Activated T-cell treated with anti-CD3 and anti-CD28 coated beads for 24 hours (primary cell): ENCODE measurements at places on chromosomes 4 and X.

- DNase-seq: no peak
Observed at GRCh38 chrX:43175434-43175833, 397.5 kb upstream of the PPP1R2C start.

GRCh38 chrX:46130247-46130646, 415.0 kb downstream of the ZNF674 start:
- DNase-seq: no peak

DNA sequence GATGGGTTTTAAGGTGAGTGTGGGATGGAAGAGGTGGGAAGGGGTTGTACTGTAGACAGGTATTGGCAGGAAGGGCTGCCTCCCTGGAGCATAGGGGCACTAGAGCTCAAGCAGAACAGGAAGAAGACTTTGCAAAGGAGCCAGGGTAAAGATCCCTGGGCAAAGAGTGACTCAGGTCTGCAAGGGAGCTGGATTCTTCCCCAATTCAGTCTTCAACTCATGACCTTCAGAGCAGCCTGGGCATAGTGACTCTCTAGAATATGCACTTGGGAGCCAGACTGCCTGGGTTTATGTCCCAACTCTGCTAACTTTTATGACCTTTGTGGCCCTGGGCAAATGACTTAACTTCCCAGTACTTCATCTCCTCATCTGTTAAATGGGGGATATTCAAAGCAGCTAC, 4.0 kb downstream of the LONRF3 start:
- no peak for DNase-seq

DNA sequence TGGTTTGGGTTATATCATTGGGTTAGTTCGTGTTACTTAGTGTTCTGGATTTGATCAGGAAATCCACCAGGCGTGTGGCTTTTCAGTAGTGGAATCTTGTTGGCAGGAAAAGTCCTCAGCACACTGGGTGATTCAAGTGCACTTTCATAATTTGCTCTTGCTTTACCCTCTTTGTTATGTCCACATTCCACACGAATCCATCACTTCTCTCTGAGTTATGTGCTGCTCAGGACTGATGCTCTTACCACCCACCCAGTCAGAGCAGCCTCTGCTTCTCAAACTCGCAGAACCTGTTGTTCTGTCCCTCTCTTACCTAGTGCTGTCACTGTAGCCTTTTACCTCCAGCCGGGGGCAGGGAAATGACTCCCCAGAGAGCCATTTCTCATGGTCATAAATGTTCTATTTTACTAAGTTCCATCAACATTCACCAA, 37.2 kb upstream of the SCRG1 start:
- no peak for DNase-seq

- no peak for DNase-seq
Observed at GRCh38 chr4:109303140-109303496, 660 bp upstream of the COL25A1 start.

DNA sequence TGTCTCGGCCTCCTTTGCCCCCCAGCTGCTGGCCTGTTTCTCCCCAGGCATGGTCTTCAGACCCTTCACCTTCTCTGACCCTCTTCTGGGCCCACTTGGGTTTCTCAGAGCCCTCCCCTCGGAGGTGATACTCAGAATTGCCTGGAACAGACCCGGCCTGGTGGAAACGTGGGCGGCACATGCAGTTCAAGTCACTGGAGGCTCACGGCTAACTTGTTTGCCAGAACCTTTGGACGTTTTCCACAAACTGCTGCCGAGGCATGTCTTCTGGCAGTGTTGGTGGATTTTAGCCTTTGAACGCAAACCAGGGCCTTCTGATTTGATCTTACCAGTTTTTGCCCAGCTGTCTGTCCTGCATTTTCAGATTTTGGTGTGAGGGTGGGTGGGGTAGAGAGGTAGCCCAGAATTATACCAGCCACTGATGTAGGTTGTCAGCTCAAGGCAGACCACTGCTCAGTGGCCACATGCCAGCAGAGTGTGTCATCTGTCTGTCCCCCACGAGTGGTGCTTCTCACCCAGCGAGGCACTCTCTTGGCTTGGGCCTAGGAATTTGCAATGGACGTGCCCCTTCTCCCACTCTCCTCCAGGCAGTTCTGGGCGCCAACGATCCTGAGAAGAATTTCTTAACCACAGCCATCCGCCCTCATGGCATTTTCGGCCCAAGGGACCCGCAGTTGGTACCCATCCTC, 32.5 kb upstream of the ZNF185 start:
- DNase-seq: no peak

- DNase-seq: no peak
Observed at GRCh38 chr4:98470366-98470765, 188.0 kb downstream of the TSPAN5 start.

- no peak for DNase-seq
Observed at GRCh38 chr4:85784348-85784747, 309.4 kb downstream of the ARHGAP24 start.

DNA sequence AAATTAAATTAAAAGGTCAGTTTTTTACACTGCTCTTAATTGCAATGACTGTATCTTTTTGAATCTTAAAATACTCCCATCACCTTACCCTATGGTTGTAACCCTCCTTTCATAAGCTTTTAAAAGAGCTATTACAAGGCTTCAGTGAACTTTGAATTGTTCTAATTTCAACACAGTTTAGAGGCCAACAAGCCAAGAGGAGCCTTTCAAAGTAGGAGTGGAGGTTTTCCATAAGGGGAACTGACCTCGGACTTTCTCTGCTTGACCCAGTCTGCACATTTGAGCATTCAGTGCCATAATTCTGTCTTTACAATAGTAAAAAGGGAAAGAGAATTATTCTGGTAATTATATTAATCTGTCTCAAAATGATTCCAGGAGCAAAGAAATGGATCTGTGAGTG, 98.9 kb downstream of the PARM1 start:
- DNase-seq: no peak

DNA sequence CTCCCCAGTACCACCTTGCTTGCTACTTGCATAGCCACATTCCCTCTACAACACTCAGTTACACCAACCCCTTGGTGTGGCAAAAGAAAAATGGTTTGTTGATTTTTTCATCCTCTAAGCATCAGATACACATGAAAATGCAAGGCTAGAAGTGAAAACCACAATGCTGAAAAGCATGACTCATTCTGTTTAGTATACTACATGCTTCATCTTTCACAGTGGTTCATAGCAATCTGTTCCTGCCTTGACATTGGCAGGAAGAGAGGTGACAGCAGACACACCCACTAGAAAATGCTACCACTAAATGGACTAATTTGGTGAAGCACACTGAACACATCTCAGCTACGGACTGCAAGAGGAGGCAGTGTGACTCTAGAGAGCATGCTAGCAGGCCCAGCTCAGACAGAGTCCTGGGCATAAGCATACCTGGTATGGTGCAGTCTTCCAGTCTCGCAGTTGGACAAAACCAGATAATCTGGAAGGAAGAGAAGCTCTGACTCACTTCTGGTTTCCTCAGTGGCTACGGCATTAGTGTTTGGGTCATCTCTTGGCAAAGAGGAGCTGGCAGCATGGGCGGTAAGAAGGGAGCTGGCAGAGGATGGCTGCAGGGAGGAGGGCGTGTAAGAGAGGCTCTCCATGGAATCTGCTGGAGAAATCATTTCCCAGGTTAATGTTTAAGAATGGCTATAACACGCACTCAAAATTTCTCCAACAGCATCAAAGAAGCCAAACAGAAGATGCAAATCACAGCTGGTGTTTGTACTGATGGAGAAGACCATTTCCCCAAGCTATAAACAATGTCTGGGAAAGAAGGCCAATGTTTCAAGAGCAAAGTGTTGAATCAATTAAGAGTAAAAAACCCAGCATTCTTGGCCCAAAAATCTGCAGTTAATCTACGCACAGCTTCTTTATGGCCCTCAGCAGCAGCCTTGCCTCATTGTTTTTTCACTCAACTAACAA, 37.8 kb downstream of the GAB3 start:
- DNase-seq: no peak

DNA sequence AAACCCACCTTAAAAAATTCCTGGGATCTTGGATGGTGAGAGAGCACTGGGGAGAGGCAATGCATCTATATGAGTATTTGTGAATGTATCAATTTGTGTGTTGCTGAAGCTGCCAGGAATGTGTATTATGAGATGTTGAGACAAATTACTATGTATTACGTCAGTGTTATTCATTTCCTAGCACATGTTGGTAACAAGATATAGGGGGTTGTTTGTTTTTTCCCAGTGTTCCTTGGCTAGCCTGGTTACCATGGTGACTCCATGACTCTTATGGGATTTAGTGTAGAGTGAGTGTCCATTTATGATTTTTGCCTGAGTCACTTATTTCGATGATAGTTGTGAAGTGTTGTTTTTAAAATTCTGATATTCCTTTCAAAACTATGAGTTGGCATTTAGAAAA, 65.6 kb downstream of the RAB40A start:
- no peak for DNase-seq

DNA sequence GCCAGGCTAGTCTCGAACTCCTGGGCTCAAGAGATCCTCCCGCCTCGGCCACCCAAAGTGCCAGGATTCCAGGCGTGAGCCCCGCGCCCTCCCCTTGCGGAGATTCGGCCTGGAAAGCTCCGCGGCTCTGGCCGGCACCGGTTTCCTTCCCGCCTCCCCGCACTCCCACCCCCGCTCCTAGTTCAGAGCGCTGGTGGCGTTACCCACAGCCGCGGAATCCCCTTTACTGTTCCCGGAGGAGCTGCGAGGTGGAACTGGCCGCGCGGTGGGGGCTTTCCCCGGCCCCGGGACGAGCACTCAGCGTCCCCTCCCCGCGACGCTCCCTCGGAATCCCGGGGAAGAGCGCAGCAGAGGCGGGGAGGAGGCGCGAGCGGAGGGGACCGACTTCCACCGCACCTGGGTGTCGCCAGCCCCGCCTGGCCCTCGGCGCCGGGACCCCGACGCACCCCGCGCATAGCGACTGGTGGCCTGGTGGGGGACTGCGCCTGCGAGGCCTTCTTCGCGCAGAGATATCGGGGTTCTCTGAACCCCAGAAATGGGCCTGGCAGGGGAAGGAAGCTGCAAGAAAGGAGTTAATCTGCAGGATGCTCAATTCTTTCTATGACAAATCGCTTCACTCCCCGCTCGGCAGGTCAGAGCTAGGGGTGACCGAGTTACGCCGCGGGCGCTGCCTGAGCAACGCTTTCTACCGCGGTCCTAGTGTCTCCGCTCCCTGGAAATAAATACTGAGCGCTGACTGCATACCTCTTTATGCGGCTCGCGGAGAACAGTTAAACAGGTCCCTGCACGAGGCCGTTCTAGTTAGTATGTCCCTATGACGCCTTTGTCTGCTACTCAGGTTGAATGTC, 14.6 kb upstream of the SLC25A4 start:
- no peak for DNase-seq

- DNase-seq: no peak
Observed at GRCh38 chr4:8317474-8317873, 47.9 kb downstream of the HTRA3 start.

DNA sequence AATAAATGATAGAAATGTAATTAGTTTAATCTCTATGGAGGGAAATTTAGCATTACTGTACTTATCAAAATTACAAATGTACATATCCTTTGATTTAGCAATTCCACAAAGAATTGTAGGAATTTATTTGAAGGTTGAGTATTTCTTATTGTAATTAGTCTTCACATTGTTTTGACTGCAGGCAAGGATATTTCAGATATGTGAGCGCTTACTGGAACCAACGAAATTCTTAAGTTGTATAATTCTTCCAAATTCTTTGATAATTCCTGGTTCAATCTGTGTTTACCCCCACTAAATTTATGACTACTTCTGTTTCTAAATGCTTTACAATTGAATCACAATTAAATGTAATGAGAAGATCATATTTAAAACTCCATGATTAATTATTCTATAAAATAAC, 26.9 kb upstream of the WWC2 start:
- DNase-seq: no peak

- no peak for DNase-seq
Observed at GRCh38 chrX:41308884-41309647, 24.9 kb upstream of the DDX3X start.

GRCh38 chr4:67151376-67152343, 393.6 kb downstream of the CENPC start:
- no peak for DNase-seq

DNA sequence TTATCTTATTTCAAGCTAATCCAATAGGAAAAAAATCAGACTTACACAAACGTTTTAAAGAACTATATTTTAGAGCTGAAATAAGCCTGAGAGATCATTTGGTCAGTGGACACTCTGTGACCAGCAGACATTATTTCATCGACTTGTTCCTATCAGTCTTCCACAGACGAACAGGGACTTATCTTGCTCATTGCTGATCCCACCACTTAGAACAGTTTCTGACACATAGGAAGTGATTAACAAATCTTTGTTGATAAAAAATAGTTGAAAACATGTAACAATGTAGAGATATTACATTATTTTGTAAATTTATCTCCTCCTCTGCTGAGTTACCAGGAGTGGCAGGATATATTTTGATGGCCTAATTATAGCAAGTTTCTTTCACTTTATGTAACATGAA, 65.8 kb downstream of the TAPT1 start:
- no peak for DNase-seq

- DNase-seq: no peak
Observed at GRCh38 chr4:146098978-146099377, 76.5 kb upstream of the LSM6 start.

- DNase-seq: no peak
Observed at GRCh38 chr4:112053825-112054350, 91.4 kb upstream of the FAM241A start.

GRCh38 chrX:124720532-124720931, 374.2 kb downstream of the SH2D1A start:
- no peak for DNase-seq

- DNase-seq: no peak
Observed at GRCh38 chr4:19400820-19401219, 850.9 kb upstream of the SLIT2 start.

- no peak for DNase-seq
Observed at GRCh38 chr4:94419956-94420355, 31.8 kb upstream of the PDLIM5 start.

- no peak for DNase-seq
Observed at GRCh38 chr4:94877973-94878372, 120.2 kb downstream of the BMPR1B start.

- DNase-seq: no peak
Observed at GRCh38 chr4:168551945-168552695, 55.3 kb downstream of the PALLD start.

DNA sequence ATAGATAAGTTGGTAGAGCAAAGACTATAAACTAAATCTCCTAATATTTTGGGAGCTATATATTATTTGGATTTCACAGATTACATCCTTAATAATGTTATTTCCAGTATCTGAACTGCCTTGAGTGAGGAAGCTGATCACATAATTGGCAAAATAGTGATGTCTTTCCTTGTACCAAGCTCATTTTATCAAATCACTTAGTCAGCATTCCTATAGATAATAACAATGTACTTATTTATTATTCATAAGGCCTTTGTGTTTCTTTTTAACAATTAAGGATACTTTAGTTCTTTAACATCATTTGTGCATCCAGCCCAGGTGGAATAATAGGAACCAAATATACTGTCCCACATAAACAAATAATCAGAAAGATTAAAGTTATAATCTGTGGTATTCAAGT, 1093.6 kb downstream of the PCDH18 start:
- DNase-seq: no peak

DNA sequence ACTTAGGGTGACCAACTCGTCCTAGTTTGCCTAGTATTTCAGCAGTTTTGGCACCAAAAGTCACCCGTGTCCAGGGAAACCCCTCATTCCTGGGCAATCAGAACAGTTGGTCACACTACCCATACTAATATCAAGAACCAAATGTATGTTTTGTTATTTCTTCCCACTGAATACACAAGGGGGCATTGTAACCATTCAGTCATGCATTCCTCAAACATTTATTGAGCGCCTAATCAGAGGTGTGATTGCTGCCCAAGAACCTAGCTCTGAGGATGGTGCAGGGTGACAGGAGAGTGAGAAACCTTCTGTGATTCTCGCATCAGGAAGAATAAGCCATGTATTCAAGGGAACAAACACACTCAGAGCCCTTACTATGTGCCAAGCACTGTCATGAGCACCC, 69.8 kb upstream of the RAI2 start:
- DNase-seq: no peak

- no peak for DNase-seq
Observed at GRCh38 chrX:110847334-110847733, 51.7 kb upstream of the CHRDL1 start.
